MCF 10A (cell line): ENCODE measurements at places on chromosomes 1 and 21. TPM values are rescaled to one million over a fixed set of nuclear protein-coding genes. Genes with fewer than 3 reads are reported as not detected.

CFHR1 gene
- total RNA-seq: not detected in 2 replicates

TEDDM1 gene
- not detected in 2 replicates for total RNA-seq

DNA sequence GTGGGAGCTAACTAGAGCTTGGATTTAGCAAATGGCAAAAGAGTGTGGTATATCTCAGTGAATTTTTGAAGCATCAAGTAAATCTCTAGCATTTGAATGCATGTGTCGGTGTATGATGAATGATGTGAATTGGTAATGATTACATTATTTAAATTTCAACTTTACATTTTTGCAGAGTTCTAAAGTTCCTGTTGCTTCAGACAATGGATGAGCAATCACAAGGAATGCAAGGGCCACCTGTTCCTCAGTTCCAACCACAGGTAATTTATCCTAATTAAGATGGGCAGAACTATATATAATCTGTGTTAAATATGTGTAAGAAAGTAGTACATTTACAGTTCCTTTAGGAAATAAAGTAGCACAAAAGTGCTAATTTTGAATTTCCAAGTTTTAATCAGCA lies 75.6 kb downstream of the NEK7 start:
- DNase-seq: peak; percentile 39

- peak; percentile 20 for DNase-seq
Measured at GRCh38 chr1:19179597-19180264, 30.3 kb downstream of the UBR4 start.

XCL2 gene
- total RNA-seq: not detected in 2 replicates

- DNase-seq: no peak
Measured at GRCh38 chr1:199057322-199057721, 418.5 kb downstream of the PTPRC start.

CLCA4 gene
- not detected in 2 replicates for total RNA-seq

CALML6 gene
- total RNA-seq: 1.7 and 2.8 TPM in 2 replicates

GRCh38 chr1:153361480-153362109 lies 3.9 kb downstream of the S100A9 start:
- no peak for DNase-seq

FASLG gene
- total RNA-seq: not detected in 2 replicates

HAX1 gene
- 261 and 295 TPM in 2 replicates for total RNA-seq

DNA sequence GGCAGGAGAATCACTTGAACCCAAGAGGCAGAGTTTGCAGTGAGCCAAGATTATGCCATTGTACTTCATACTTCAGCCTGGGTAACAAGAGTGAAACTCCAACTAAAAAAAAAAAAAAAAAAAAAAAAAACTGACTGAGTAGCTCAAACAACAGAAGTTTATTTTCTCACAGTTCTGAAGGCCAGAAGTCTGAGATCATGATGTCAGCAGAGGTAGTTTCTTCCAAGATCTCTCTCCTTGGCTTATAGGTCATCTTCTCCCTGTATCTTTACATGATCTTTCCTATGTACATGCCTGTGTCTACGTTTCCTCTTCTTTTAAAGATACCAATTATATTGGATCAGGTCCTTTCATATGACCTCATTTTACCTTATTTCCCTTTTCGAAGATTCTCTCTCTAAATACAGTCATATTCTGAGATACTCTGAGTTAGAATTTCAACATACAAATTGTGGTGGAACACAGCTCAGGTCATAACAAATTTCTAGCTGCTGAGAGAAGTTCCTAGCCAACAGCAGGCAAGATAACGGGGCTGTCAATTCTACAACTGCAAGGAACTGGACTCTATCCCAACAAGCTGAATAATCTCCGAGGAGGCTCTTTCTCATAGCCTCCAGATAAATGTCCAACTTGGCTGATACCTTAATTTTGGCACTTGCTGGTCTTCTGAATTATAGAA lies 187.7 kb upstream of the ADAMTS5 start:
- DNase-seq: no peak

RGS18 gene
- not detected in 2 replicates for total RNA-seq

DNA sequence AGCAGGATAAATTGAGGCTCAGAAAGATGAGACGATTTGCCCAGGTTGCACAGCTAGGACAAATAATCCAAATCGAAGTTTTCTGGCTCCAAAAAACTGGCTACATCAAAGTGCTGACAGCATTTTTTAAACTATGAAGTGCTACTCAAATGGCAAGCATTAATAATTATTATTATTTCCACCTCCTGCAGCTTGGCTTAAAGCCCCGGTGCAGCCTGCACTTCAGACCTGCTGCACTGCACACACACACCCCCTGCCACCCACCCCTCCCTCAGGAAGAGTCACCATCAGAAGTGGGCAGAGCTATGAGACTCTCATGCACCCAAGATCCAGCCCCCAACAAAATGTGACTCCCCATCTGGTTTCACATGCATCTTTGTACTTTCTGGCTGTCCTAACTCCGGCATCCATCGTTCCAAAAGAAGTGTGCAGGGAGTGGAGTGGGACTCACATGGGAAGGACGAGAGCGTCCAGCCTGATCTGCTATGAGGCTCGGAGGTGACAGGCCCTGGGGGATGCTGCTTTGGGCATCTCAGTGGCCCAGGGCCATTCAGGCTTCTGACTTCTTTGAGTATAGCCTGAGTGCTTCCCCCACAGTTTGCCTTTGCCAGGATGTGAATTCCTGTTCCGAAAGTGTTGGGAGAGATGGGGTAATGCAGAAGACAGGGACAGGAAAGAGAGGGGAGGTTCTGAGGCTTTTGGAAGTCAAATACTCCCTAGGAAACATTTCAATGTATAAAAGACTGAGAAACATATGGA lies 65.0 kb upstream of the FAM20B start:
- DNase-seq: no peak

DNA sequence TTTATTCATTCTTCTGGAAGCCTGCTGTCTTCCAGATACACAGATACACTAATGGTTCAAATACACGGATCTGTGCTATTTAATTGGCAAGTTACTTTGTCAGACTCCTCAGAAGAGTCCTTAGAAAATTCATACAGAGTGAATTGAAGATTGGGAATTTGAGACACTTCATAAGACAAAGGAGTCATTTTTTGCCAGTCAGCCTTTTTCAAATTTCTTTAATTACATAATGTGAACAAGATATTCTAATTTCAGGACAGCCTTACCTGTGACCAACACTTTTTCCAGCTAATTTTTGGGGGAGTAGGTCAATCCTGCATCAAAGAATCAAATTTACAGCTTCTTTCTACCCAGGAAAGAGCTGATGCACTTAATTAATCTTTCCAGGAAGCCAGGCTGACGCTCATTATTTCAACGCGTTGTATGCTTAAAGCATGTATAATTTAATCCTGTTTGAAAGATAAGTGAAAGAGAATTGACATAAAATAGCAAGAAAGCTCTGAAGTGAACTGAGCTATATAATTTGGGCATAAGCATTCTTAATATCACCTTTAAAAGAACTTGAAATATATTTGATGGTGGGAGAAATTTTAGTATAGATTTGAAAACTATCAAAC lies 12.8 kb upstream of the NRIP1 start:
- no peak for DNase-seq

DNA sequence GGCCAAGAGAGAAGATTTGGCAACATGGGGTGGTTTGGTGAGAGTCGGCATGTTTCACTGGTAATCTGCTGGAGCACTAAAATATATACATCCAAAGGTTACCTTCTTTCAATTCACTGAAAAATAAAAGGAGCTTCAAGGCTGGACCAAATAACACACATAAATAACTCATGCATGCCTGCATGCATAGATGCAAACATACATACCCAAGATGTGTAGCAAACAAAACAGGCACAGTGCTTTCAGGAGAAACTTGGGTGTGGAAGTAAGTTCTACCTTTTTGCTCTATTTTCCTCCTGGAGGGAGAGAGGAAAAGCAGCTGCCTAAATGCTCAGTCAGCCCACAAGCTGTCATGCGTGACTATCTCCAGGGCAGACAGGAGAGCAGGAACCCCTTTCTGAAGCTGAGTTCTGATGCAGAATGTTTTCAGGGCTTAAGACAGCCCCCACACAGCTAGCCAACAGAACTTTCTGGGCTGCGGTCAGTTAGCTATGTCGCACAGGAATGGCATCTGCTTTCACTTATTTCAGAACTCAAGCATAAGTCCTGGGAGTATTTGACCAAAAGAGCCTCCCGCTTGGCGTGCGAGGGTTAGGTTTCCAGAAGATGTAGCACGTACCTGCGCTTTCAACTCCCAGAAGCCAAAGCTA lies 166.2 kb downstream of the TOMM20 start:
- peak; percentile 80 for DNase-seq

CELA2A gene
- not detected in 2 replicates for total RNA-seq

DNA sequence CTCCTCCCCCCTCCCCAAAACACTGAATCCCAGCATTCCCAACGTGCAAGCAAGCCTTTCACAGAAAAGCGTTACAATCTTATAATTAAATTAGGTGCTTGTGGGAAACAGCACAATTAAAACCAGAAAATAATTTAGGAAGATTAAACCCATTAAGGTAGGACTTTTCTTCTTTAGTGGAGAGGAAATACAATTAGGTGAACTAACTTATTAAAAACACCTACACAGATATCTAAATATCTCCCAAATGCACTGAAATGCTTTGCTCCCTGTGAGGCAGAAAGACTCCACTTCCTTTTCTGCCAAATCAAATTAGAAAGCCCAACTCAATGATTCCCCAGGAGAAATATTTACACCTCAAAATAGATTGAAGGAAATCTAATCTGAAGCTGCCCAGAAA lies 60.9 kb upstream of the ETS2 start:
- no peak for DNase-seq

DNA sequence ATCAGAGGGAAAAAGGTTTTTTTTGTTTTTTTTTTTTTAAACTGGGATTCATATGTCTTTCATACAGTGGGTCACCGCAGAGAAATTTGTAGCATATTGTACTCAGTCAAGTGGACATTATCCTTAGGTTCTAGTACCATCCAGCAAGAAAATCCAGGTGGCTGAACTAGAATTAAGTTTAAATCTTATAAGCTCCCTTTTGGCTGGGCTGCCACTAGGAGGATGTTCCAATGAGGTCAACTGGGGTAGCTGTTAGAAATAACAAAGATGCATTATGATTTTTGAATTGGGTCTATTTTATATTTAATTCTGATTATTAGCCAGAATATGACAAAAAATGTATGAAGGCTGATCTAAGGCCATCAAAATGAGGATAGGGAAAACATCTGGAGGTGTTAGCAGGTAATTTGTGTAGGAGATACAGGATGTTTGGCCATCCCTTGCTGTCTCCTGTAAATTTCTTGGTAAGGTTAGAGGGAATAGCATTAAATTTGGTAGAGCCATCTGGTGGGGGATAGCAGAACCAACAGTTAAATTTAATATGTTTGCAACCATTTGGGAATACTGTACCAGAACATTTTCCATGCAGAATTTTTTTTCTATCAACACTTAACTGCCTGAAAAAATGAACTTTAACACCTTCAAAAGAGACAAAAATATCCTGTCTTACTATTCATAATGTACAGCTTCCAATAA lies 568.5 kb upstream of the B3GALT2 start:
- peak; percentile 24 for DNase-seq

TBCE gene
- total RNA-seq: 45.6 and 52.5 TPM in 2 replicates

DNA sequence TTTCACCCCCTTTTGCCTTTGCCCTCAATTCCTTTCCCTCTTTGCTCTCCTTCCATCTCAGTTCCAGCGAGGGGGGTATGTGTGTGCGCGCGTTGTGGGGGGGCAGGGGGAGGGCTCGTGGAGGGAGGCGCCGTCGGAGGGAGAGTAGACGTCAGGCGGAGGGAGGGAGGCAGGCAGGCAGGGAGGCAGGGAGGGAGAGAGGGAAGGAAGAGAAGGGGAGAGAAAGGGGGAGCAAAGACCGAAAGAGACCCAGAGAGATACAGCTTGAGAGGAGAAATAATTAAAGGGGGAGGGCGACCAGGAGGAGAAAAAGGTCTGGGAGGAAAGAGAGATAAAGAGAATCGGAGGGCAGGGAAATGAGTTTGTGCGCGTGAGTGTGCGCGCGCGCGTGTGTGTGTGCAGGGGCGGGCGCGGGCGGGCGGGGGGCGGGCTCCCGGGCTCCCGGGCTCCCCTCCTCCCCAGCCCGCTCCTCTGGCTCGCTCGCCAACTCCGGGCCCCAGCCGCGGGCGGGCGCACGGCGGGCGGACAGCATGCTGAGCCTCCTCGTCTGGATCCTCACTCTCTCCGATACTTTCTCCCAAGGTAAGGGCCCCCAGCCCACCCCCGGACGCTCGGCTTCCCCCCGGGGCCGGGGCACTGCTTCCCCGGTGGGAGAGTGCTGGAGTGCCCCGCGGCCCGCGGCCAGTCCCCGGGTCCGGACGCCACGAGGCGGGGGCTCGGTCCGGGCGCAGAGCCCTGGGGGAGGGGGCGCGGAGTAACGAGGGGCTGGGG lies at the start of gene KIRREL1:
KIRREL1 (plus strand) TSS at position 499 of the 771 bp plus-strand sequence; CDS start at position 531, 32 bp downstream.
- peak; percentile 66 for DNase-seq

CLDN19 gene
- total RNA-seq: not detected in 2 replicates

ASTN1 gene
- total RNA-seq: not detected in 2 replicates

SELENBP1 gene
- 8.2 and 11.6 TPM in 2 replicates for total RNA-seq
